GM23338 (cell line): ENCODE measurements at places on chromosomes 5 and 9.

- no peak for DNase-seq
These were observed 1.9 kb upstream of the FBXO38 start for GRCh38 chr5:148381906-148382305.

GRCh38 chr9:137082222-137082924 is 4.4 kb upstream of the MAN1B1 start:
- DNase-seq, result no peak

DNA sequence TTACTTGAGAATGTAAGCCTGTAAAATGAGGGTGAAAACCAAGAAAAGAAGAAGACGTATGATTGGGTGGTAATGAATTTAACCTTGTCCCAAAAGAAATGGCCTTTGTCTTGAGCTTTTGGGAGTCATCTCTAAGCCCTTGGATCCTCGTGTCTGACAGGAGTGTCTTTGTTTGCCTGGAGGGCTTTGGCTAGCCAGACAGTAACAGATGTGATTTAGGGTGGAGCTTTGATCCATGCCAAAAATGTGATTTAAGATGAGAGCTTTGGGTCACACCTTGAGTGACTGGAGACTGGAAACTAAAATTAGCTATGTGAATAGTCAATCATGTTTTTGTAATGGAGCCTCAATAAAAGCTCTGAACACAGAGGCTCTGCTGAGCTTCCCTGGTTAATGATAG is 25.9 kb upstream of the ZFAND5 start:
- DNase-seq, result no peak

DNA sequence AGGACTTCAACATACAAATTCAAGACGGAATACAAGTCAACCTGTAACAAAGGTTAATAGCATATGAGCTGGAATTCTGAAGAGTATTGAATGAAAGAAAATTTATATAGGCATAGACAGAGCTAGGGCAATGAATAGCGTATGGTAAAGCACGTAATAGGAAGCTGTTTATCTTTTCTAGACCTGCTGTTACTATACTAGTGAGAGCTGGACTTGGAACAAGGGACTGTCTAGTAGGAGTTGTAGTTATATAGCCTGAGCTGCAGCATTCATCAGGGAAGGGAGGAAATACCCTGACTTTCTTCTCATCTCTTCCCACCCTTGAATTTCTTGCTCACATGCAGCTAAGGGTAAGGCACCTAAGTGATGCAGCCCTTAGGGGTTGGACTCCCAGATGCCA is 67.5 kb upstream of the PRLR start:
- DNase-seq, result no peak

GRCh38 chr5:32278406-32278805 is 34.3 kb downstream of the MTMR12 start:
- DNase-seq, result no peak

DNA sequence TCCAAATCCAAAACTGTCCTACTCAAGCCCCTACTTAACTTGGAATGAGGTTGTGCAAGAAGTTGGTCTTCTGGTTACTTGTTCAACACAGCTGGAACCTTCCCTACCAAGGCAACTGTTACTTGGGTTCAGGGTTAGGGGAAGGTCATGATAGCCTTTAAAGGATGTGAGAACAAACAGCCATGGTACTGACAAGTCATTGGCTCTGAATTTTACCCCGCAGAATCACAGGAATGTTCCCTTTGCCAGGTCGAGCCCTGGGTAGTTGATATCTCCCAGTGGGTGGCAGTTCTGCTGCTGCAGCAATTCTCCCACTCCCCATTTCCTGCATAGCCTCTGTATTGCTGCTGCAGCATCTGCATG is 396.1 kb upstream of the MPDZ start:
- DNase-seq, result peak; percentile 21

- DNase-seq, result peak; percentile 12
These were observed 102.1 kb upstream of the PAPPA start for GRCh38 chr9:116051528-116051927.

DNA sequence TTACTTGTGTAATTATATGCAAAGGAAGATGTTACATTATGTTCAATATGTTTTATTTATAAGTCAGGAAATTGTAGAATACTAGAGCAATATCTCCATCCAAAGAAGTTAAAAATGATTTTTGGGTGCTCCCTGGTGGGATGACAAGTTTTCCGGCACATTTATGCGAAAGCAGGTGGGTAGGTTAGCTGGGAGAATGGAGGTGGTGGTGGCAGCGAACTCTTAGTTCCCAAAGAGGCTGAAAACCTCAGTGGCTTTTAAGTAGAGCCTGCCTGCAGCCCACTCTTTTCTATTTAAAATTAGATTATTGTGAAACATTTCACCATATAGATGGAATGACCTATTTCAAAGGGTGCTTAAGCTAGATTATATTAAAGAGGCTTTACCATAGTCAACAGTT is 51.8 kb downstream of the ANKRD33B start:
- no peak for DNase-seq

- DNase-seq, result no peak
These were observed 16.3 kb upstream of the OBP2B start for GRCh38 chr9:133225171-133226011.

DNA sequence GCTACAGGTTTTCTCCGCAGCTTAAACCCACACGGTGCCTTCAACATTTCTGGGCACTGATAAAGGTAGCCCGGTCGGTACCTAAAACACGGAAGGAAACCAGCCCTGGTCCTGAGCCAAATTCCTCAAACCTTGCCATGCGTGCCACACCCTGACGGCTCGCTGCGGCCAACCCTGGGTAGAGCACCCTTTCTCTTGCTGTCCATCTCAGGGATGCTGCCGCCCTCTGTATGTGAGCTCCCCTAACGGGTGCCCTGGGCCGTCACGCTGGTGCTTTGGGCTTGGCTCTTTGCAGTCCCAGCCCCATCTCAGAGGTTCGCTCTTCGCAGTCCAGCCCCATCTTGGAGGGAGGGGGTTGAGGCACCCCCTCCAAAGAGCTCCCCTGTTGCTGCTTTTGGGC is 43.9 kb downstream of the PNPLA7 start:
- no peak for DNase-seq

DNA sequence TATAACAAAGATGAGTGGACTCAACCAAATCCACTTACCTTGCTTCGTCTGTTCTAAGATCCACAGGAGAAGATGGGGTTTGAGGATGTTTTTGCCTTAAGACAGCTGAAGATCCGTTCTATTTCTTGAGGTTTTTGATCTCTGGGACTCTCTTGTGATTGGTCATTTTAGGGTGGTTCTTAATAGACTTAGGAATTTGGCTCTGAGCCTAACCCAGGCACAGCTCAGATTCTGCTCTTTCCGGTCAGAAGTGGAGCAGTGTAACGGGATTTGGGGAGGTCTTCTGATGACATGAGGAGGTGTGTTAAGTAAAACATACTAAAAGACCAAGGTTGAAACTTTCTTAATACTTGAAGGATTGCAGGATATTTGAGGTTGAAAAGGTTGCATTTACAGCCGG is 166.9 kb downstream of the DMRT2 start:
- no peak for DNase-seq

DNA sequence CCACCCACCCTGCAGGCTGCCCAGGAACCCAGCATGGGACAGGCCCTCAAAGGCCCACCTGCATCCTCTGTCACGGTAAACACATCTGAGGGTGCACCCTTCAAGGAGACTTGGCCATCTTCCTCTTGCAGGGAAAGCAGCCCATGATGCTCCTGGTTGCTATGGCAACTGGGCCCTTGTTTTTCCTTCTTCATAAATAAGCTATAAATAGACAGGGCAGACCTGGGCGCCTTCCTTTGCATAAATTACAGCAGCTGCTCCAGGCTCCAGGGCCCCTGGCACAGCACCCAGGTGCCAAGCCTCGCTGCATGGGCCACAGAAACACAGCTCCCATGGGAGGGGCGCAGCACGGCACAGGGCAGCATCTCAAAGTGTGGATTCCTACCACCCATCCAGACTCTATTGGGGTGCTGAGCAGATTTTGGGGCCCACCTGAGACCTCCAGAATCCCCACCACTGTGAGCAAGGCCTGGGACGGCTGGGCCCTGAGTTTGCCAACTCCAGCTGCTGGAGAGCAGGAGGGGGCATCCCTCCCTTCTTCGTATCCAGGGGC is 5.8 kb upstream of the PSMB7 start:
- peak; percentile 27 for DNase-seq

- DNase-seq, result no peak
These were observed 81.2 kb upstream of the LMX1B start for GRCh38 chr9:126532489-126532888.

DNA sequence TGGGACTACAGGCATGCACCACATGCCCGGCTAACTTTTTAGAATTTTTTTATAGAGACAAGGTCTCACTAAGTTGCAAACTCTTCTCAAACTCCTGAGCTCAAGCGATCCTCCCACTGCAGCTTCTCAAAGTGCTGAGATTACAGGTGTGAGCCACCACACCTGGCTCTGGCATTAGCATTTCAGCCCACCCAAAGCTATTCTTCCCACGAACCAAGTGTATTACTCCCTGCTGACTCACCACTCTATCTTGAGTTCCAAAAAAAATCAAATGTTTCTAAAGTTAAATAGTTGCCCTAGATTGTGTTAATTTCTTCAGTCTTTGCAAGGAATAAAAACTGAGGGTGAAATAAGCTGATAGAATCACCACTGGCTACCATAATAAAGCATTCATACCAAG is 205.5 kb downstream of the ARRDC3 start:
- DNase-seq, result no peak

- DNase-seq, result no peak
These were observed 369.9 kb downstream of the EFNA5 start for GRCh38 chr5:107300721-107301327.

GRCh38 chr5:35125746-35126145 is 78.0 kb upstream of the AGXT2 start:
- DNase-seq, result no peak

- DNase-seq, result no peak
These were observed 29.0 kb downstream of the AUH start for GRCh38 chr9:91332546-91333231.
